ENCODE measurements at places on chromosomes 11 and 22.

DNA sequence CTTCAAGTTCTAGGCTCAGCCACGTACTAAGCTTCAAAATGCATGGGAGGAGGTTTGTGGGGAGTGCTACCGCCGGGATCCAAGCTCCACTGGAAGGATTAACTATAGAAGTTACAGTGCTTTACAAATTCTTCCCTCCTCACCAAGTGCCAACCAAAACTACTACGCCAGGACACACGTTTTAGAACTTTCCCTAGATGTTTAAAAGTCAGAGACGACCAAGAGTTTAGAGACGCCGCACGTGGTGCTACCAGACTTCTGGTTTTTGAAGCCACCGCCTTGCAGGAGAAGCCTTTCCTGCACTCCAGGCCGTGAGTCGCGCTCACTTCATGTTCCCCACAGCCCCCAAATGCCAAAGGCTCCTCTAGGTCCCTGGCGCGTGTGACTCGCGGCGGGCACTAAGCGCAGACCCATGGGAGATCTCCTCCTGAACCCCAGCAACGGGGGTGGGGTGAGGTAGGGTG, 734 bp downstream of the SNU13 start:
- no peak for DNase-seq

DNA sequence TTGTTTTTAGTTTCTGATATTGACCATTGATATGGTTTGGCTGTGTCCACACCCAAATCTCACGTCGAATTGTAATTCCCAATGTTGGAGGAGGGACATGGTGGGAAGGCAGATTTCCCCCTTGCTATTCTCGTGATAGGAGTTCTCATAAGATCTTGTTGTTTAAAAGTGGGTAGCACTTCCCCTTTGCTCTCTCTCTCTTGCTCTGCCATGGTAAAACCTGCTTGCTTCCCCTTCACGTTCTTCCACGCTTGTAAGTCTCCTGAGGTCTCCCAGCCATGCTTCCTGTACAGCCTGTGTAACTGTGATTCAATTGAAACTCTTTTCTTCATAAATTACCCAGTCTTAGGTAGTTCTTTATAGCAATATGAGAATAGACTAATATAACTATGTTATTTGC, 203.6 kb upstream of the CHORDC1 start:
- DNase-seq, result no peak

- no peak for DNase-seq
Observed at GRCh38 chr11:31240340-31240904, 129.1 kb downstream of the DCDC1 start.

DNA sequence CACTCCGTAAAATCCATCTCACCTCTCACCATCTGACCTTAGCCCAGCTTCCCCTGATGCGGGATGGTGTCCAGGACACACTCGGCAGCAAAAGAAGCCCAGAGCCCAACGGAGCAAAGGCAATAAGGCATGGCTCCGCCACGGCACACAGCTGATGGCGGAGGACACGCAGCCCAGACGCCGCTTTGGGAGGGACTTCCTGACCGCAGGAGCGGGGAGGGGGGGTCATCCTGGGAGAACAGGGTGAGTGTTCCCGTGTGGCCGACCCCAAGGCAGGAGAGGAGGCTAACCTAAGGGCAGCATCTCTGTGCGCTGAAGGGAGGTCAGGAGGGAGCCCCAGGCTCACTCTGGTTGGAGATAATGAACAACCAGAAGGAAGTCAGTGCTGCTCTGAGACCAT, 71.3 kb downstream of the TRMU start:
- no peak for DNase-seq

- DNase-seq, result no peak
Observed at GRCh38 chr11:108111126-108111525, 10.2 kb upstream of the ACAT1 start.

DNA sequence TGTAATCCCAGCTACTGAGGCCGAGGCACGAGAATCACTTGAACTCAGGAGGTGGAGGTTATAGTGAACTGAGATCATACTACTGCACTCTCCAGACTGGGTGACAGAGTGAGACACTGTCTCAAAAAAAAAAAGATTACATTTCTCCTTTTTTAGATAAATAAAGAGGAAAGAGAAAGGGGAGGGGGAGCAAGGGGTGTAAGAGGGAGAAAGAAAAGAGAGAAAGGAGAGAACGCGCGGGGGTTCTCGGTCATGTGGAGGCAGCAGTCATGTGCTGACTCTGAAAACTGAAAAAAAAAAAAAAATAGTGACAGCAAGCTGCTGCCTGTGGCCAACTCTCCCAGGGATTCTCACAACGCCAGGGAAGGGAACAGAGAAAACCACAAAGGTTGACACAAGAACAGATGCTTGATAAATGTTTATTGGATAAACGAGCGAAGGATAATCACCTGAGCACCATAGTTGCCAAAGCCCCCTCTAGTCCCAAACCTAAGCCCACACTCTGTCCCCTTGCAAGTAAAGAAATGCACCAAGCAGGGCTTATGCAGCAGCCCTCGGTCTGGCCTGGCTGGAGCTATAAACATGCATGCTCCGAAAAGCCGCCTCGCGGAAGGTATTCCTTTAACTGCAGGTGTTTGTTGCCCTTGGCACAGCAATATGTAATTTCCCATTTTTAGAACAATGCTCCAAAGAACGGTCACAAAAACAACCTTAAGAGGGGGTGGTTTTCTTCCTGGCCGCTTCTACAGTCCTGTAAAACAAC, 14.5 kb downstream of the SCGB1A1 start:
- DNase-seq, result no peak

DNA sequence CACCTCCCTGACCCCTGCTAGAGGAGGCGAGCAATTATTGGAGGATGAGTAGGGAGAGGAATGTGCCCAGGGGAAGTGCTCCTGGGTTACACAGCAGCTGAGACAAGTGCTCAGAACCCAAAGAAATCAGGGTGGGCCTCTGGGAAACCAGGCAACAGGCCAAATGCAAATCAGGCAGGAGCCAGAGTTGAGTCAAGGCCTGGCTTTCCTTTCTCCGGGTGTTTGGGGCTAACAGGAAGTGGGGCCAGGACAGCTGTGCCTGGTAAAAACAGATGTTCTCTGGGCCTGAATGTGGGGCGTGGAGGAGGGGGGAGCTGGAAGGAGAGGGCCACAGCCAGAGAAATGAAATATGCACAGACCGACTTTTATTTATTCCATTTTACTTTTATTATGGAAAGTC, 22.0 kb downstream of the MFNG start:
- no peak for DNase-seq

DNA sequence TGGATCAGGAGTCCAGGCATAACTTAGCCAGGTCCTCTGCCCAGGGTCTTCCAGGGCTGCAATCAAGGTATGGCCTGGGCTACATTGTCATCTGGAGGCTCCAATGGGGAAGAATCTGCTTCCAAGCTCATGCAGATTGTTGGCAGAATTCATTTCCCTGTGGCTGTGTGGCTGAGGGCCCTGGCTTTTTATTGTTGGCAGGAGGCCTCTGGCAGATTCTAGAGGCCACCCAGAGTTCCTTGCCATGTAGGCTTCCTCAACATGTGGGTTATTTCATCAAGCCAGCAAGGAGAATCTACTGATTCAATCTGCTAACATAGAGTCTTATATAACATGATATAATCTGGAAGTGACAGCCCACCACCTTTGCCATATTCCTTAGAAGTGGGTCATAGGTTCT, 16.4 kb upstream of the EP300 start:
- DNase-seq, result no peak

DNA sequence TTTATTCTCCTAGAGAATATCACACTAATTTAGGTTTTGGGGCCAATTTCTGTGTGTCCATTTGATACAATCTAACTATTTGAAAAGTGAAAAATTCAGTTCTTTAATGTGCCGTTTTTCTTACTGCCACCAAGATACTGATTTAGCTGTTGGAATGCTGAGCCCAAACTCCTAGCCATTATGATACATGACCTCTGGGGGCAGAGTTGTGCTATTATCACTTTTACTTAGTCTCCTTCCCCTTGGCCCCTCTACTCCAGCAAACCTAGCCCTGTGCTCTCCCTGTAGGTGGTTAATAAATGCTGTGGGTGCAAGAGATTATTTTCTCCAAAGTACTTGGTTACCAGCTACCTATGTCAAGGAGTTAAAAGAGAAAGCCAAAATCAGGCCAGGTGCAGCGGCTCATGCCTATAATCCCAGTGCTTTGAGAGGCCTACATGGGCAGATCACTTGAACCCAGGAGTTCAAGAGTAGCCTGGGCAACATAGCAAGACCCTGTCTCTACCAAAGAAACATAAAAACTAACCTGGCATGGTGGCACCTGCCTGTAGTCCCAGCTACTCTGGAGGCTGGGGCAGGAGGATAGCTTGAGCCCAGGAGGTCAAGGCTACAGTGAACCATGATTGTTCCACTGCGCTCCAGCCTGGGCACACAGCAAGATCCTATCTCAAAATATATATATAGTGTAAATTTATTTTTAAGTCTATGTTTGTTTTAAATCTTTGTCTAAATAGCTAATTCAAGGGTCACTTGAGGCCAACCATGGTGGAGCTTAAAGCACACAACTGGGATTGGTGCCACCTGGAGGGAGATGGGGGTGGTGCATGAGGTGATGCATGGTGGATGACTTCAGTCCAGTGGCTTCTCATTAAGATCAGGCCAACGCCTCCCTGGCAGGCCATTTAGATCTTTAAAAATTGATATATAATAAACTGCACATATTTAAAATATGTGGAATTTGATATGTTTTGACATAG, 193.2 kb upstream of the PLET1 start:
- DNase-seq, result no peak

GRCh38 chr11:27213232-27213660, 149.8 kb downstream of the CCDC34 start:
- no peak for DNase-seq

DNA sequence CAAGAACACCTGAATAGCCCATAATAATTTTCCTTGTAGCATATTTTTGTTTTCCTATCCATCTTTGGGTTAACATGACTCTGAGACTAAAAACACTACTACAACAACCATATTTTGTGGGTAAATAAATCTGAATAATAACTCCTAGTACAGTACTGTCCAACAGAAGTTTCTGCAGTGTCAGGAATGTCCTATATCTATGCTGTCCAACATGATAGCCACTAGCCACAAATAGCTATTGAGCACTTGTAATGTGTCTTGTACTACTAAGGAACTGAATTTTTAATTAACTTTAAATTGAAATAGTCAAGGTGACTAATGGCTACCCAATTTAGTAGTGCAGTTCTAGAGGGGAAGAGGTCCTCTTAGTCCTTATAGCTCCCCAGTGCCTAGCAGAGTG, 135.6 kb downstream of the CADM1 start:
- DNase-seq, result no peak

GRCh38 chr11:123473941-123474677, 44.0 kb downstream of the GRAMD1B start:
- DNase-seq, result no peak

- no peak for DNase-seq
Observed at GRCh38 chr11:79098146-79098545, 342.7 kb downstream of the TENM4 start.

- DNase-seq, result no peak
Observed at GRCh38 chr11:18844753-18845367, 53.3 kb upstream of the PTPN5 start.

GRCh38 chr22:46749682-46750529, 11.9 kb upstream of the CERK start:
- no peak for DNase-seq

DNA sequence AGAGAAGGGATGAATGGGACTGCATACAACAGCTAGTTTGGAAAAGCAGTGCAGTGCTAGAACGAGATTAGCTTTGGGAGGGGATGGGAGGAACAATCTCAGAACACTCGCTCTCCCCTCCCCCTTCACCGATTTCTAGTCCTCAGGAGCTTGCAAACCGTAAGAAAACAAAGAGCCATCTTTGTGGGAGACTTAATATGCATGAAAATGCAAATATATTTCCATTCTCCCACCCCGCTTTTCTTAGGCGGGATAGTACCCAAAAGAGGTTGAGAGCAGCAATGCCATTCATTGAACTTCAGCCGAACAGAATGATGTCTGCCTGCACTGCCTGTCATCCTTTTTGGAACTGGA, 1.1 kb downstream of the SPINDOC start:
- no peak for DNase-seq

DNA sequence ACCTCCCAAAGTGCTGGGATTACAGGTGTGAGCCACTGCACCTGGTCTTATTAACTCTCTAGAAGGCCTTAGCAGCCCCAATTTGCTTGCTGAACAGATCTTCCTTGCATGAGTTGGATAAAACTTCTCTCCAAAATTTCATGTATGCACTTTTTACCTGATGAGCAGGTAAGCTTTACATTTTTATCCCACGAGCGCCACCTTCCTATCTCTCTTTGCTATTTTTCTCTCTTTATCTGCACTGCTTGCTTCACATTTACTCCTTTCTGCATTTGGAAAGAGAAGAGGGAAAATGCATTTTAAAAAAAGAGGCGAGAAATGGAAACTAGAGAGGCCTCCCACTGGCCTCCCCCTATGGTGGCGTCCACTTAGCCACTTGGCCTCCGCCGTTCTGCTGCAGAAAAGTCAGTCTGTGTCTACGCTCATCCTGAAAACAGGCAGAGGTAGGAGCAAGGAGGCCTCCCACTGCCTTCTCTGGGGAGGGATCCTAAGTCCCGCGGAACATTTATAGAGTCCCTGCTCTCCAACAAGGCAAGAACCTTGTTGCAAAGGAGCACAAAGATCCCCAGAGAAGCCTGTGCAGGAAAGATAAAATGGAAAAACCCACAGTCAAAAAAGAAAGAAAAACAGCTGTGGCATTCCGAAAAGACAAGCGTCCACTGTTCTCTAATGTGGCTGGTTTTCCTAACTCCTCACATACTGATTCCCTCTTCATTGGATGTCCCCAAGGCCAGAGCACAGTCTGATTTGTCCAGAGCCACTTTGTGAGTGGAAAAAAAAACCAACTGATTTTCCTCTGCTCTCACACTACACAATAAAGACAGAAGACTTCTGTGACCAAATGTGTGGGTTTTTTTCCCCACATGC, 62.2 kb upstream of the INCENP start:
- DNase-seq, result no peak

GRCh38 chr11:87315229-87315628, 277.5 kb downstream of the TMEM135 start:
- no peak for DNase-seq

DNA sequence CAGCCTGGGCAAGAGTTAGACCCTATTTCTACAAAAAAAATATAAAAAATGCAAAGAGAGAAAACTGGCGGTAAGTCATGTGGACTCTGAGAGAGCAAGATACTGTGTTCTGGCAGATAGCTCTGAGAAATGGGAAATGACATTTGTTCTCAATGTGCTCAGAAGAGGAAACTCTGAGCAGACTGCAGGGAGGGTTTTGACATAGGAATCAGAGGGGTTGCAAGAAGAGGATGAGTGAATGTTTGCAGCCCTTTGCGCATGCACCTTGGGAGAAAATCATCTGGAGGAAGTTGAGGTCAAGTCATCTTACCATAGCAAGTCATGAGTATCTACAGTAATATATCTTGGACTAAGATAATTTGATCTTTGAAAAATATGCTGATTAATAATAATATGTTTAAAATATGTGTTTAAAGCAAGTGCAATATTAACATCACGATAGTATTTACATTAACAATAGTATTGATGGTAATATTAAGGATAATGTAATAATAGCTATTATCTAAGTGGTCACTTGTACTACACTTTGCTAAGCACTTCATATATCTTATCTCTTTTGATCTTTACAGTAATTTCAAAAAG, 2.6 kb downstream of the ACER3 start:
- no peak for DNase-seq

All from effector CD8-positive, alpha-beta T cell (primary cell).